Ascending aorta (tissue), 2 donors: ENCODE measurements at places on chromosomes 7 and 10. TPM values are rescaled to one million over a fixed set of nuclear protein-coding genes. Genes with fewer than 3 reads are reported as not detected.
A peak's percentile ranks its signal among the peaks of the same experiment; 100 is the strongest.

- no peak for DNase-seq
Observed at GRCh38 chr7:30276203-30276900, 8.0 kb upstream of the ZNRF2 start.

DNA sequence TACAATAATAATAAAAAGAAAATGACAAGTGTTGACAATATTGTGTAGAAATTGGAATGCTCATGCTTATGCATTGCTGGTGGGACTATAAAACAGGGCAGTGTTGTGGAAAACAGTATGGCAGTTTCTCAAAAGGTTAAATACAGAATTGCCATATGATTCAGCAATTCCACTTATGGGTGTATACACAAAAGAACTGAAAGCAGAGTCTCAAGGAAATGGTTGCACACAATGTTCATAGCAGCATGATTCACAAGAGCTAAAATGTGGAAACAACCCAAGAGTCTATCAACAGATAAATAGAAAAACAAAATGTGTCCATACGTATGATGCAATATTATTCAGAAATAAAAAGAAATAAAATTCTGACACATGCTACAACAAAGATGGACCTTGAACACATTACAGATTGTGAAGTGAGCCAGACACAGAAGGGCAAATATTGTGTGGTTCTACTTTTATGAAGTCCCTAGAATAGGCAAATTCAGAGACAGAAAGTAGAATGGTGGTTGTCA, 64.8 kb upstream of the GRM8 start:
- DNase-seq = no peak

The PDE6C gene
- total RNA-seq = not detected

DNA sequence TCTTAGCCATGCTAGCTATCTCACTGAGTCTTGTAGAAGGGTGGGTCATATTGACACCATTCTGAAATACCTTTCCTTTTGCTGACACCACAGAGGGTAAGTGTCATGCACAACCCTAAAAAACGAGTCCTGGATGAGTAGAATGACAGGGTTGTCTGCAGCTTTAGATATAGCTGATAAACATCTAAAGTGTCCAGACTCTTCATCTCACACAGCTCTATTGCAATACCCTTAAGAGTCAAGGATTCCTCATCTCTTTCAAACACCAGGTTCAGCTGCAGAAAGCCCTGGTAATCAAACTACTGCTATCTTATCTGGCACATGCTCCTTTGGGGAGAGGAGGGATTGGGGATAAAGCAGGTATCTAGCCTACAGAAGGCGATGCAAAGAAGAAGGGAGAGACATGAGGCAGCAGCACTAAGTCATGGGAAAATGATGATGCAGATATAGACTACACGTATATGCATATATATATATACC, 127.0 kb downstream of the ANK3 start:
- no peak for DNase-seq

GRCh38 chr10:131775833-131776232, 125.0 kb upstream of the PPP2R2D start:
- peak; percentile 21 for DNase-seq

The GPR26 gene
- not detected for total RNA-seq

The MPP7 gene
- total RNA-seq = 43.9 TPM

DNA sequence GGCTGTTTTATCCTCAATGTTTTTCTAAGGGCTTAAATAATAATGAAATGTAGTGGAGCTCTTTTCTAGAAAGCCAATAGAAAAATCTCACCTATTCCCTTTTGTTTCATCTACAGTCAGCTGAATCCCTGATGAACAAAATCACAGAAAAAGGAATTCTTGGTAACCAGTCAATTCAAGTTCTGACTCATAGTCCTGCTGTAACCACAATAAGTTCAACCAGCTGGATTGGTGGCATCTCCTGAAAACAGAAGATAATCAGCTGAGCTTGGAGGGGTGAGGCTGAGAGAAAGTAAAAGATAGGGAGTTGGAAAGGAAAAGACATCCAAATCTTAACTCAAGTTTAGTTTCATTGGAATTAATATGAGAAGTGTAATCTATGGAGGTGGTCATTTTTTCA, 772.1 kb downstream of the CCSER2 start:
- DNase-seq = no peak

- no peak for DNase-seq
Observed at GRCh38 chr7:146636581-146636980, 520.0 kb downstream of the CNTNAP2 start.

- DNase-seq = no peak
Observed at GRCh38 chr10:79435271-79436065, 10.0 kb downstream of the ZCCHC24 start.

DNA sequence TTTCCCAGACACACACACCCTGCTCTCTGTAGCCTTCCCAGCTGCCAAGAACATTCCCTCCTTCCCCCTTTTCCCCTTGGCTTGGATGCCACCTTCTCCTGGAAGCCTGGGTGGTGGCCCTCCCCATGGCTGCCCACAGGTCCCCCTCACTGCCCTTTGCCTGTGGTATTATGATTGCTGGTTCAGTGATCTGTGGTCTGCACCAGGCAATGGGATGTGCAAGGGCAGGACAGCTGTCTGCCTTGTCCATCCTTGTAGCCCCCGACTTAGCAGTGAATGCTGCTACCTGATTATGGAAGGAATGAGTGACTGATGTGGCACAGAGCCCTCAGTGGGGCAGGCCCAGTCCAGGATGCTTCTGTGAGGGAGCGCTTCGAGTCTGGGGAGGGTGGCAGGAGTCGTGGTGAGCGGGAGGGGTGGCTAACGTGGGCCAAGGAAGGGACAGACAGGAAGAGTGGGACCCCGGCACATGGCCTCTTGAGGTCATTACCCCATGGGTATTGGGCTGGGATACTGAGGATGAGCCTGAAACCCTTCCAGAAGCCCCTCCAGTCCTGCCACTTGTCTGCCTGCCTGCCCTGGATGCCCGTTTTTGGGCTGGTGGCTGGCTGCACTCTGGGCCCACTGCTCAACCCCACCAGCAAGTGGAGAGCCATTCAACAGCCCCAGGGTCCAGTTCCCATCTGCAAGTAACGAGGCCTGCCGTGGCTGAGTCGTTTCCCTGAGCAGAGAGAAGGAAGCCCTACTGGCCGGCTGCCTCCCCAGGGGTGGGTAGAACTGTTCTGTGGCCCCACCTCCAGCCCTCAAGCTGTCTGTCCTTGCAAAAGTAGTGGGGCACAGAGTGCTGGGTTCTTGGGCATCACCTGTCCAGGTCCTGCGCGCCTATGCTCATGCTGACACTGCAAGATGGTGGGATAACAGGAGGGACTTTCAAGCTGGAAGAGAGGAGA, 8.8 kb downstream of the CHST3 start:
- DNase-seq = no peak

The VWA2 gene
- total RNA-seq = not detected

GRCh38 chr10:113522460-113522859, 30.4 kb upstream of the HABP2 start:
- DNase-seq = no peak

DNA sequence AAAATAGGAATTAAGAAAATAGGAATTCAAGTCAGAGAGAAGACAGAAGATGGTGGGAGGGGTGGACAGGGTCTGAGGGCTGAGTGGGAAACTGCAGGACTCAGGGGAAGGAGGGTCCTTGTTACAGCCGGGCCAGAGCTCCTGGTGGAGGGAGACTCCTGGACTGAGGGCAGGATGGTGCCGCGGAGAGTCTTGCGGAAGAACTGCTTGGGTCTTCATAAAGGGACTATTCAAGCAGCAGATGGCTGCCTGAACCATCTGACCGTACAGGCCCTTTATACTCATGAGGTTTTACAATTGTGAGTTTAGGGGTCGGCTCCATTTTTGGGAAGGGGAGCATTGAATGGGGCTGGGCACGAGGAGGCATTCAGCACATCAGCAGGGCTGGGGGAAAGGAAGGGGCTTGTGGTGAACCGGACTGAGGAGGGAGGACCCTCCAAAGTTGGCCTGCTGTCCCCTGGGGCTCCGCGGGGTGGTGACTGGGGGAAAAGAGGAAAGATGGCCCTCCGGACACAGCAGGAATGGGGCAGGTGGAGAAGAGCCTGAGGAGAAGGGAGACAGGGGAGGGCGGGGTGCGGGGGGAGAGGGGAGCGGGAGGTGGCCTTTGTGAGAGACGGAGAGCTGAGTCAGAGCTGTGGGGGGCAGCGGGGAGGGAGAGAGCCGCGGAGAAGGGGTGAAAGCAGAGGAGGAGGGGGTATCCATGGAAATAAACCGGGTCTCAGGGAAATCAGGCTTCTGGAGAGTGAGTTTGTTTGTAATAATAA, 1.5 kb downstream of the FAM131B start:
- no peak for DNase-seq
